ENCODE measurements at places on chromosomes 1 and 21.
A peak's percentile ranks its signal among the peaks of the same experiment; 100 is the strongest.

- no peak for DNase-seq
Measured at GRCh38 chr1:227372726-227373130, 54.4 kb upstream of the CDC42BPA start.

DNA sequence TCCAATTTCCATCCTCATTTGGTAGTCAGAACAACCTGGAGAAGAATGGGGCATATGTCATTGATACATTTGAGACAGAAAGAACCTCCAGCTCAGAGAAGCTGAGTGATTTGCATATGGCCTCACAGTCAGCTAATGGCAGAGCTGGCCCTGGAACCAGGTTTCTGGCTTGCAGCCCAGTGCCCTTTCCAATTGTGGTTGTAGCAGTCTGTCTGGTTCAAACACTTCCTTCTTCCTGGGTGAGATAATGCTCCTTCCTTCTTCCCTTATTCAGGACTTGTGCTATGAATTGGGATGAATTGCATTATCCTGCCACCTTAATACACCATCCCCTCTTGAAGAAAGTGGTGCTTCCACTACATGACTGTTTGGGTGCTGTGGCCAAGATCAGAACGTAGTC, 24.2 kb downstream of the SLC5A9 start:
- DNase-seq: no peak

GRCh38 chr1:46110521-46110920, 21.9 kb downstream of the PIK3R3 start:
- no peak for DNase-seq

GRCh38 chr1:8382608-8383505, 64.9 kb downstream of the SLC45A1 start:
- no peak for DNase-seq

DNA sequence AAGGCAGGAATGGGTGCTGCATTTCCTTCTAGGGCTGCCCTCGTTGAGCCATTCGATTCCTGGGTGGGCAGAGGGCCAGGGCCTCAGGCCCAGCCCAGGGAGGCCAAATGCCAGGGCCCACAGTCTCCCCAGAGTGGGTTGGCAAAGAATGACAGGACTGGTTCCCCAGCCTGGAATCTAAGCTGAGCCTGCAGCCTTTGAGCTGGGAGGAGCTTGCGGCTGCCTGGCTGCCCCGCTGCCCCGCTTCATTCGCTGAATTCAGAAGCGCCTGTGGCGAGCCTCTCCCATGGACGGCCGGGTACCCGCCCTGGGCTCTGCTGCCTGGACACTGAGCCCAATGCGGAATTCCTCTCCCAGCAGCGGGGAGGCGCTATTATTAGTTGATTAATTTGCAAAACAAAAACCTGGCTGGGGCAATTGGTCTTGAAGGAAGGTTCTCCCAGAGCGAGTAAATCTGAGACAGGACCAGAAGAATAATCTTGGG, 32.3 kb upstream of the TARDBP start:
- DNase-seq: peak; percentile 78

DNA sequence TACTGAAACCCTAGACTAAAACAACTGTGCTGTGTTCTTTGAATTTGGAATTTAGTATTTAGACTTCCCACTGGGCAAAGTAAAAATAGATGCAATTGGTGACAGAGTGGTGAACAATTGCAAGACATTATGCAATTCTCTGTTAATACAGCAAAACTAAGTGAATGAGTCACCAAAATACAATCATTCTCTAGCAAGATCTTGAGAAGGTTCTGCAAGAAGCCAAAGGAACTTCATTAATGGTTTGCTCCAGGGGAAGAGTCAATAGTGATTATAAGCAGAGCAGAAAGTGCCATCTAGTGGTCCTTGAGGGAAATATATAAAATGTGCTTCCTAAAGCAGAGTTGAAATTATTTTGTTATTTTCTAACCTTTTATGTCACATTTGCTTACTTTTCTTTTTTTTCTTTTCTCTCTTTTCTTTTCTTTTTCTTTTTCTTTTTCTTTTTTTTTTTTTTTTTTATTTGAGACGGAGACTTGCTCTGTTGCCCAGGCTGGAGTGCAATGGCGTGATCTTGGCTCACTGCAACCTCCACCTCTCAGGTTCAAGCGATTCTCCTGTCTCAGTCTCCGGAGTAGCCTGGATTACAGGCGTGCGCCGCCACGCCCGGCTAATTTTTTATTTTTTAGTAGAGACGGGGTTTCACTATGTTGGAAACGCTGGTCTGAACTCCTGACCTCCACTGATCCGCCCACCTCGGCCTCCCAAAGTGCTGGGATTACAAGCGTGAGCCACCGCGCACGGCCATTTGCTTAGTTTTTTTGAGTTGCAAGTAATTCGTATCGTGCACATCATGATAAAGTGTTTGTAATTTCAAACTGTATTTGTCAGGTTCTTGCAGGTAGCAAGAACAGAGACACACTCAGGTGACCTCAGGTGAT, 99.2 kb downstream of the CTH start:
- no peak for DNase-seq

GRCh38 chr1:3430406-3430805, 24.1 kb upstream of the ARHGEF16 start:
- no peak for DNase-seq

- peak; percentile 46 for DNase-seq
Measured at GRCh38 chr1:66271216-66271903, 262.6 kb upstream of the SGIP1 start.

- no peak for DNase-seq
Measured at GRCh38 chr21:24045775-24046215, 1561.5 kb downstream of the MRPL39 start.

DNA sequence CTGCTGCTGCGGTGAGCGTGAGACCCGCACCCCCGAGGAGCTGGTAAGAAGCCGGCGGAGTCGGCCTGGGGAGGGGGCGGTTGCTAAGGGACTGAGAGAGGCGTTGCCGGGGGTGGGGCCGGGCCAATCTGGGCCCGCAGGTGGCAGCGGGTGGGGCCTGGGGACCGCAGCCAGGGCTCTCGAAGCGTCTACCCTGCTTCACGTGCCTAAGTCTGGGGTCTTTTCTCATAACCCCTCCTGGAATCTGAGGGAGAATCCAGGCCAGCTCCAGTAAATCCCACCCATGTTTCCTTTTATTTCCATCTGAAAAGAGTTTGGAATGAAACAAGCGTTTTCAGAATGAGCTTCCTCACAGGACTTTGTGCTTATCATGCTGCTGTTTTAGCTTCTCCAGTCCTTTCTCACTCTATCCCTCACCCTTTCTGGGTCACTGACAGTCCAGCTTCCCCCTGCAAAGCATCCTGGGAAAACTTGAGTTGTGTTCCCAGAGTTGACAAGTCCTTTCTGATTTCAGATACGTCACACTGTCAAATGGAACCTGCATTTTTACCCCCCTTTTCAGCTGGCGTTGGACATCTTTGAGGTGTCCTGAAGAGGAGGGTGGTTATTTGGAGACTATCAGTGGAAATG, 431 bp downstream of the CLCN6 start:
- peak; percentile 89 for DNase-seq

- DNase-seq: no peak
Measured at GRCh38 chr1:42690477-42691156, 8.4 kb downstream of the YBX1 start.

DNA sequence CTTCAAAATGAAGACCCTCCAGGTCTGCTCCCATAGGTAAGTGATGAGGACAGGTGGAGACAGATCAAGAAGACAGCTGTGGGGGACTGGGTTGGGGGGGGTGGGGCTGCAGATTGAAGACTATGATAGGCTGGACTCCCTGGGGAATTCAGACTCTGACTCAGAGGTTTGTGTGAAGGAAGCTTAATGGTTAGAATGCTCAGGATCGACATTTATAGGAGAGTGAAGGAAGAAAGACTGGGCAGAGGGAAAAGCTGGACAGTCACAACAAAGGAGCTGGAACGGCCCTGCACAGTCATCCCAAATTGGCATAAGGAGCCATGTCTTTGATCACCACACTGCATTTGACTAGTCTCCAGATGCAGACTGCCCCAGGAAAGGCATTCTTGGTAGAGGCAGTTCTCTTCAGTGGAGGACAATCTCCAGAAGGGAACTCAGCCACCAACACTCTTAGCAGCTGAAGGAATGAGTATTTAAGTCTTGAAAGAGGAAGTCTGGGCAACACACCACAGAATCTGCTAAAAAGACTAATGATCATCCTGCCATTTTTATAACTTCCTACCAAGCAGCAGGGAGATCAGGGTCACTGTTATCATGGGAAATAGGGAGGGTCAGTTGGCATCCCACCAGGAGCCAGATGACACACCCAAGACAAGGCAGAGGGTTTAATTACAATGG, 120.0 kb upstream of the ZC3H11B start:
- DNase-seq: no peak

- DNase-seq: no peak
Measured at GRCh38 chr1:212458817-212459216, 26.1 kb downstream of the NENF start.

GRCh38 chr1:222547260-222547614, 667 bp downstream of the HHIPL2 start:
- DNase-seq: no peak

GRCh38 chr1:36663772-36664430, 181.2 kb upstream of the CSF3R start:
- DNase-seq: no peak

GRCh38 chr1:203290261-203291089, 14.8 kb upstream of the BTG2 start:
- peak; percentile 97 for DNase-seq

DNA sequence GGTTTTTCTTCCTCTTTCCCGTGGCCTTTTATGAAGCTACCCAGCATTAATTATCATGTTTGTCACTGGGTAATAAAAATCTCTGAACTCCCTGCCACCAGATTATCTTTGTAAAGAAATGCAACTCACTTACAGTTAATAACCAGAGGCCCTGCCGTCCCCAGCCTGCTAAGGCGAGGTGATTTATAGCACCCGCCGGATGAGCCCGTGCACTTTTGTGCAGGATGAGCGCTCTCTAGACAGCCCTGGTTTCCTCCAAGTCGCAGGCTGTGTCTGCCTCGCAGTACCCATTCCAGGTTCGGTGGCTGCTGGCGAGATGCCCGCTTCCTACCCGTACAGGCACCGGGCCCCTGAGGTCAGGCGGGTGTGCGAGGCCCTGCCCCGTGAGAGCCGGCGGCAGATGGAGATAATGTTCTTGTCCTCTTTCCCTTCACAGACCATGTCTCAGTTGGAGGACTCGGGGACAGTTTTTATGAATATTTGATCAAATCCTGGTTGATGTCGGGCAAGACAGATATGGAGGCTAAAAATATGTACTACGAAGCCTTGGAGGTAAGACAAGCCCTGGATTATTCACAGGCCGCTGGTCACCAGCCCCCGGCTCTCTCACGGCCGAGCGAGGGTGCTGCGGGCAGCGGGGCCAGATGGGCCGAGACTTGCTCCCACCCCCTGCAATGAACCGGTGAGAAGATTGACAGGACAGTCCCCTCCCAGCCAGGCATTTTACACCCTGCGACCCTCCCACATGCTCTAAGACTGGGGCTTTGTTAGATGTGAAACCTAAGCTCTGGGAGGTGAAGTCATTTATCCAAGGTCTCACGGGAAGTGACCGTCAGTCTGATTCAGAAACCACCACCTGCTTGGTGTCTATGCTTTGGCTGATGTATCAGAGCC, 28.5 kb upstream of the SELENON start:
- peak; percentile 41 for DNase-seq
